Effector CD8-positive, alpha-beta T cell (primary cell): ENCODE measurements at places on chromosomes 2 and 18.

GRCh38 chr18:22429564-22429963, 11.8 kb upstream of the CTAGE1 start:
- no peak for DNase-seq

DNA sequence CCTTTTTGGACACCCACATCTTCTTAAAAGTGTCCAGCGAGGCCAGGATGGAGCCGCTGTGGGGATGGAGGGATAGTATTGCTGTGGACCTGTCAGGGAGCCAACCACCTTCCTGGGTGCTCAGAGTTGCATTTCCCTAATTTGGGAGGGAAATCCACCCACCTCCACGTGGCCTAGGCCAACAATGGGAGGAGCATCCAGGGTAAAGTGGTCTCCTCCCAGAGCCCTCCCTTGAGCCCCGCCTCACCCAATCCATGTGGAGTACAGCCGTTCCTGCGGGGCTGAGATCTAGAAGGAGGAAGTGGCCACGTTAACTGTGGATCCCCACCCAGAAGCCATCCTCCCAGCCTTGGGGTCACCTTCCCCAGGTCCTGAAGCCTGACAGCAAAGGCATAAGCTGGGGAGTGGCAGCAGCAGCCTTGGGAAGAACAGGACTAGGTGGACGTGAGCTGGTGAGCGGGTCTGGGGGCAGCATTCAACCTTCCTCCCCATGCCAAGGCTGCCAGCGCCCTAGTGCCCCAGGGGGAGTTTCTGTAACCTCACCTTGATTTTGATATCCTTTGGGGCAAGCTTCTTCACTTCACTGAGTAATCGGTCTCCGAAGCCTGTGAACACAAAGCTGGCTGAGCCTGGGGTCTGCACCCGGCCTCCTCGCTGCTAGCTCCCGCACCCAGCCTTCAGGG, 6.8 kb downstream of the ACTR1B start:
- DNase-seq: no peak

- DNase-seq: no peak
Measured at GRCh38 chr2:58699411-58699810, 458.3 kb upstream of the FANCL start.

GRCh38 chr2:230770804-230771203, 58.2 kb downstream of the CAB39 start:
- DNase-seq: no peak

DNA sequence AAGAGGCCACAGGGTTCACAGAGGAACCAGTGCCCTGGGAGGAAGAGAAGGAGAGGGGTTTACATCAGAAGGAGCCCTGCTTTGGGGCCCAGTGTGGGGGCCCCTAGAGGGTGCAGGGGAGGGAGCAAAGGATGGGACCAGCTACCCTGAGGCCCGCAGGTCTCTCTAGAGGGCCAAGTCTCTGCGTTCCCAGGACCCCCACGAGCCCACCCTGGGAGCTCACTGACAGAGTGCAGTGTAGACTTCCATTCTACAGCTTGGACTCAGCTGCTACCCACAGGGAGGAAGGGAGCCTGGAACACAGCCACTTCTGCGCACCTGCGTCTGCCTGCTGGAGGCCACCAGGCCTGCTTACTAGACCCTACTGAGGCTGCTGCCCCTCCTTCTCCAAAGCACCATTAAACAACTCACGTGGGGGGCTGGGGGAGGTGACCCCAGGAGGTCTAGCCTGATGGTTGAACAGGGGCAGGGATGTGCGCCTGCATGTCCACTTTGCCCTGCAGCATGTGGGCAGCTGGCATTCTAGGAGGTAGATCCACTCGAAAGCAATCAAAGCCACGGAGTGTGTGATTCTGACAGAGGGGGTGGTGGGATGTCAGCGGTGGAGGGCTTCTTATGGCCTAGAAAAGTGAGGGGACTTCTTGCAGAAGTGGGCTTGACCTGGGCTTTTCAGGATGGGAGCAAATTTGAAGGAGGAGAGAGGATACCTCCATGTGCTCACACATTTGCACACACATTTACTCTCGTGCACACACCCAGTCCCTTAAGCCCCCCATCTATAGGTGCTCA, 90.2 kb downstream of the ZFP36L2 start:
- no peak for DNase-seq

DNA sequence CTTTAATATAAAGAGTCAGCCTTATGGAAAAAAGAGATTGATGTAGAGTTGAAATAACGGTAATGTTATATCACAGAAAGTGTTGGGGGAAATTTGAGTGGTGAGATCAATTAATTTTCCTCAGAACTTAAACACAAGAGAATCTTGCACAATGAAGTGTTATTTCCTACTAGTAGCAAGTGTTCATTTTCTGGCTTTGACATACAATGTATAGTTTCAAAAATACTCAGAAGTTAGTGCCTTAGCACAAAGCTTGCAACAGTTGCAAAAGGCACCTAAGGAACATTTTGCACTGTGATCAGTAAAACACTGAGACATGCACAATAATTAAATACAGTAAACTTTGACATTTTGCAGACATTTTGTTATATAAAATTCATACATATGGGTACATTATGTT, 161.2 kb downstream of the CD226 start:
- DNase-seq: no peak

- DNase-seq: no peak
Measured at GRCh38 chr18:49738721-49739120, 74.6 kb downstream of the ACAA2 start.

GRCh38 chr2:172107690-172108586, 5.2 kb upstream of the DLX2 start:
- DNase-seq: no peak

DNA sequence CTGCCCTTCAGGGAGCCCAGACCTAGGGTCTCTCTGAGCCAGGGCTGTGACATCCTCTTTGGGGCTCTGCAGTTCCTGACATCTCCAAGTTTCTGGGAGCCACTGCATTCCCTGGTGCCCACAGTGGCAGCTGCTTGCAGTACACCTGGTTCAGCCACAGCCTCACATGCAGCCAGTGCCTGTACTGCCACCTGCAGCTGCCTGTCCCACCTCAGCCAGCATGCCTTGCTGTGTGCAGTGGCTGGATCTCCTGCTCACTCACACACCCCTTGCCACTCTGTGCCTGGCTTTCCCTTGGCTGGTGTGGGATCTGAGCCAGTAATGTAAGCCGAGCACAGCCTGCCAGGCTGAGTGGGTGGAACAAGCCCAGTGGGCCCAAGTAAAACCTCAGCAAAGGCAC, 1288.7 kb downstream of the CNTNAP5 start:
- DNase-seq: no peak

DNA sequence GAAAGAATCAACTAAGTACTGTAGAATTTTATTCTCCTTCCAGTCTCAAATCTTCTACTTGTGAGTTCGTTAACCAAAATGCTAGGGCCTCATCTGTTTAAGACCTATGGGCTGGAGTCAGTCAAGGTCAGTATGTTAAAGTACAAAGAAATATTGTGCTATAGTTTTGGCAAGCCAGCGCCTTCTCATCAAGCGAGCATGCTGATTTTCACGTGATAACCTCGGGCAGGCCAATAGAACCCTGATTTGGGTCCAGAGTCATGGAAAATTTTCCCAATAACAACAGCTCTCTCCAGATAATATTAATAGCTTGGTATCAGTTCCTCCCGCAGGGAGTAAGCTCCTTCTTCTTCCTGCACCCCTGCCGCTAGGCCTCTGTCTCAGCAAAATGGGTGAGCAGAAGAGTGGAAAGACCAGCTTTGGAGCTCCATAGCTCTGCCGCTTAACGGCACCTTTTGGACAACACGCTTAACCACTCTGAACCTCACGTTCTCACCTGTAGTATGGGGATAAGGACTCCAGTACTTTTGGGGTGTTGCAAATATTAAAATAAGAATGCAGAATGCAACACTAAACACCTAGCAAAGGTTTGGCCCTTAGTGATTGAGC, 11.7 kb downstream of the CABLES1 start:
- no peak for DNase-seq

GRCh38 chr2:241862093-241862492, 3.4 kb upstream of the PDCD1 start:
- no peak for DNase-seq

- DNase-seq: no peak
Measured at GRCh38 chr2:125745514-125745913, 910.4 kb upstream of the GYPC start.

DNA sequence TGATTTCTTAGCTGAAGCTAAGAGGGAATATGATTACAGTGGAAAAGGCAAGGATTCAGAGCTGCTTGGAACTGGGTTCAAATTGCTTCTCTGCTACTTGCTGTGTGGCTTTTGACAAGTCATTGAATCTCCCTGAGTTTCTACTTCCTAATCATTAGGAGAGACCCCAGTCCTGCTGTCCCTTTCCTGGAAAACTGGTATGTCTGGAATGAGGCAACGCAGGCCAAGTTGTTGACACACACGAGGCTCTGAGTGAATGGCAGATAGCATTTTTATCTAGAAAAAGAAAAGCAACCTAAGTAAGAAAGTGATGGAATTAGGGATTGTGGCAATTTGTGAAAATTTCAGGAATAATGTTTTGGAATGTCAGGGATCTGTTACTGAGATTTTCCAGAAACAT, 123.6 kb downstream of the LPIN1 start:
- no peak for DNase-seq

- no peak for DNase-seq
Measured at GRCh38 chr2:105880637-105881036, 135.9 kb downstream of the NCK2 start.

- DNase-seq: no peak
Measured at GRCh38 chr2:191180713-191181112, 29.9 kb upstream of the STAT4 start.

DNA sequence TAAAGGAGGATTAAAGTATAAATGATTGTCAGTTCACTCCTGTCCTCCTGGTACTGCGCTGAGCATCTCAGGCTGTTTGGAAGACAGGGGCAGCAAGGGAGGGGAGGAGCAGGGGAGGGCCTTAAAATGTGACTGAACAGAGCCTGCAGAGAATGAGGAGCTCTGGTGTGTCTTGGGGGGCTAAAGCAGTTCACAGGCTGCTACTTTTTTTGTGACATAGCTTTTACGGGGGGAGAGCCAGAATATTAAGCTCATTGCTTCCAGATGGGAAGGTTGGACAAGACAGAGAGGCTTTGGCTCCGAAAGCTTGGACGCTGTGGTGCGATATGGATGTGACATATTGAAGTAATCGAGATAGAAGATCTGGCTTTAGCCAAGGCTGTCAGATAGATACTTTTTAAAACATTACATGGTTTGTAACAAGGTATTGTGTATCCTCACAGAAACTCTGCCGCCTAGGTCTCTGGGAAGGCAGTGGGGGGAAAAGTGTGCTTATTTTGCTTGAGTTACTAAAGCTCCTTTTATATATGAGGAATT, 40.5 kb downstream of the RDH14 start:
- no peak for DNase-seq

DNA sequence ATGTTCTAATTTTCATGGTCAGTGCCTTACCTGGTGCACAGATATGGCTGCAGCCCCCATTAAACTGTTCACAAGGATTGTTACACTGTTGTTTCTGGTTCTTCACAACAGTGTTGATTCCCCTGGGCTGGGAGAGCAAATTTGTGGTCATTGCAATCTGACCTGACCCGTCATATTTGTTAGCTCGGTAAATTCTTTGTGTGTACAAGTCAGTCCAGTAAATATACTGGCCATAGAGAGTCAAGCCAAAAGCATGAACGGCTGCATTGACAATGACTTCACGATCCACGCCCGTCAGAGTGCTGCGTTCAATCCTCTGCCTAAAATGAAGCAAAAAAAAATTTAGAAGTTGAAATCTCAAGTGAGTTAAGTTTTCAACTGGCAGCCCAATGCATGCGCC, 134.6 kb downstream of the DHRS9 start:
- no peak for DNase-seq

DNA sequence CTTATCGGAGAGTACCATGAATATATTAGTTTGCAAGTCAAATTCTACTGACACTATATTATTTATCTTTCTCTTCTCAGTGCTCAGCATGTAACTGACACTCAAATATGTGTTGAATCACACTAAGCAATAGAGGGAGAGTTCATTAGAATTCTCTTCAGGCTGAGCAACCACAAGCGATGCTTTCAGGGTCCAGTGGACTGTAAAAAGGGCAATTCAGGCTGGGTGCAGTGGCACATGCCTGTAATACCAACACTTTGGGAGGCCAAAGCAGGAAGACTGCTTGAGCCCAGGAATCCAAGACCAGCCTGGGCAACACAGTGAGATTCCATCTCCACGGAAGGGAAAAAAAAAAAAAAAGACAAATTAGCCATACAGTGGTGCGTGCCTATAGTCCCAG, 16.3 kb downstream of the PDE6D start:
- no peak for DNase-seq

- DNase-seq: no peak
Measured at GRCh38 chr2:179788104-179788503, 73.3 kb downstream of the ZNF385B start.
